ENCODE measurements at places on chromosomes 16 and 17. TPM values are rescaled to one million over a fixed set of nuclear protein-coding genes. Genes with fewer than 3 reads are reported as not detected.

DNA sequence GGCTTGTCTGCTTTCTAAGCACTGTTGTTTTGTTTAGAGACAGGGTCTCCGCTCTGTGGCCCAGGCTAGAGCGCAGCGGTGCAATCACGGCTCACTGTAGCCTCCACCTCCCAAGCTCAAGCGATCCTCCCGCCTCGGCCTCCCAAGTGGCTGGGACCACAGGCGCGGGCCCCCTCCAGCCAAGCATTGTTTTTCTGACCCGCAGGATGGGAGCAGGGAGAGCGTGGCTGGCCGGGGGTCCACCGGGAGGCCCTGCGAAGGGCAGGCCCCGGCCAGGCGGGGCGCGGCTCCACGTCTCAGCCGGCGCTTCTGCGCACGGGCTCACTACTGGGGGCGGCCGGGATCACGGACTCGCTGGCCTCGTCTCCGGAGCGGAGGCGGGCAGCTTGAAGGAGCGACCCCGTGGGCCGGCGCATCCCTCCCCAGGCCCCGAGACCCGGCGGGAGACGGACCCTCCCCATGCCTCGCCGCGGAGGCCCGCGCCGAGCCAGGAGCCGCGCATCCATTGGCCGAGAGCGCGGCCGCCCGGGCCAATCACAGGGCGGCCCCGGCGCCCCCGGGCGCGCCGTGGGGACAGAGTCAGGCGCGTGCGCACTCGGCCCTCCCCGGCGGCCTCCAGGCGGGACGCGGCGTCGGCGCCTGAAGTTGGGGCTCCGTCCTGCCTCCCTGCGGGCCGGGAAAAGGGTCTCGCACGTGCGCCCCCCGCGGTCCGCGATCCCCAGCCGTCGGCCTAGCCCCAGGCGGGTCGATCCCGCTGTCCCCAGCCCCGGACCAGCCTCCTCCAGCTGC lies 24.9 kb downstream of the ACTG1 start:
- peak; percentile 68 for DNase-seq

GRCh38 chr17:76451506-76451905 lies 1.4 kb downstream of the UBE2O start:
- DNase-seq = no peak

Gene RAB40B
- 4.3 TPM for polyA plus RNA-seq

Gene CSH1
- polyA plus RNA-seq = not detected

Data from CD8-positive, alpha-beta memory T cell (primary cell).